ENCODE measurements at places on chromosomes 2 and 18. TPM values are rescaled to one million over a fixed set of nuclear protein-coding genes. Genes with fewer than 3 reads are reported as not detected.

CFAP210 gene
- total RNA-seq, result not detected

AQP12B gene
- total RNA-seq, result 0.18 TPM

PCARE gene
- 0.23 TPM for total RNA-seq

UGT1A5 gene
- not detected for total RNA-seq

AQP12A gene
- not detected for total RNA-seq

BOD1L2 gene
- total RNA-seq, result not detected

GRCh38 chr18:5180254-5180653 is 16.8 kb downstream of the AKAIN1 start:
- H3K4me1 ChIP-seq, result no peaks in the 10 kb centered on the region
- DNase-seq, result no peak
- H3K27me3 ChIP-seq, result no peaks in the 10 kb centered on the region
- no peaks in the 10 kb centered on the region for H3K36me3 ChIP-seq
- H3K4me3 ChIP-seq, result no peak overlapping the region
- no peak overlapping the region for H3K27ac ChIP-seq

DNA sequence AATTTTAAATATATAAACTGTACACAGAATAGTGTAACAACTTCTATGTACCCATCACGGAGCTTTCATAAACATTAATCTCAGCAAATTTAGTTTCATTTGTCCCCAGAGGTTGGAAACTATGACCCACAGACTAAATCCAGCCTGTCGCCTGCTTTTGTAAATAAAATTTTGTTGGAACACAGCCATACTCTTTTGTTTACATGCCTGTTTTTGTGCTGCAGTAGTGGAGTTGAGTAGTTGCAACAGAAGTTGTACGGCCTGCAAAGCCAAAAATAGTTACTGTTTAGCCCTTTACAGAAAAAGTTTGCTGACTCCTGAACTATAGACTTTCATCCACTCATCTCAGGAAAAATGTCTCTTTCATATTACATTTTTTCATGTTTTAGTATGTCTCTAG is 39.8 kb downstream of the RBM45 start:
- H3K36me3 ChIP-seq, result no peaks in the 10 kb centered on the region
- H3K27me3 ChIP-seq, result no peaks in the 10 kb centered on the region
- no peak overlapping the region for H3K4me3 ChIP-seq
- no peaks in the 10 kb centered on the region for H3K4me1 ChIP-seq

GRCh38 chr18:13159579-13159978 is 59.0 kb upstream of the LDLRAD4 start:
- H3K4me1 ChIP-seq, result no peaks in the 10 kb centered on the region
- H3K27ac ChIP-seq, result no peak overlapping the region

GRCh38 chr18:3442919-3443318 is 7.1 kb upstream of the TGIF1 start:
- no peak for DNase-seq
- no peak overlapping the region for H3K27ac ChIP-seq
- no peak overlapping the region for H3K4me3 ChIP-seq
- no peaks in the 10 kb centered on the region for H3K36me3 ChIP-seq
- H3K4me1 ChIP-seq, result peaks cover 4% of the 10 kb centered on the region

DNA sequence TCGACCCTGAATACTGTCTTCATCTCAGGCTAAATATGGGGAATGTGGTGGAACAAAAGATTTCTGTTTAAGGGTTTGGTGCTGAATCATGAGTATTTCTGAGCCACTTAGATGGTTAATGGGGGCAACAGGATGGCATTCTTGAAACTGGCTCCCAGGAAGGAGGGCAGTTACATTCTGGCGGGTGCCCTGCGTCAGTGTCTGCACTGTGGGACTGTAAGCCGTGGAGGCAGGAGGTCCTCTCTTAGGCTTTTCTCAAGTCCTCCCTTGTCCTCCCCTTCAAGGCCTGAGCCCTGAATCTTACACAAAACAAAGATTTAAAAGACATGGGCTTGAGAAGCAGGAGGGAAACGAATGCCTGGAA is 45.7 kb downstream of the PSD4 start:
- no peak overlapping the region for H3K4me3 ChIP-seq
- no peak for DNase-seq
- peaks cover 3% of the 10 kb centered on the region for H3K4me1 ChIP-seq
- no peak overlapping the region for H3K27ac ChIP-seq
- H3K27me3 ChIP-seq, result no peaks in the 10 kb centered on the region
- H3K36me3 ChIP-seq, result no peaks in the 10 kb centered on the region

GRCh38 chr18:40032076-40032475 is 1923.0 kb upstream of the PIK3C3 start:
- H3K4me3 ChIP-seq, result no peak overlapping the region
- H3K27me3 ChIP-seq, result no peaks in the 10 kb centered on the region
- H3K27ac ChIP-seq, result no peak overlapping the region
- no peaks in the 10 kb centered on the region for H3K36me3 ChIP-seq

- H3K27me3 ChIP-seq, result no peaks in the 10 kb centered on the region
- no peak overlapping the region for H3K4me3 ChIP-seq
- no peaks in the 10 kb centered on the region for H3K36me3 ChIP-seq
- DNase-seq, result no peak
- H3K27ac ChIP-seq, result no peak overlapping the region
These were observed 273.3 kb upstream of the TCF4 start for GRCh38 chr18:55861266-55861665.

GRCh38 chr18:61833387-61833786 is 59.4 kb downstream of the RNF152 start:
- peaks cover 3% of the 10 kb centered on the region for H3K4me1 ChIP-seq
- no peak overlapping the region for H3K4me3 ChIP-seq
- H3K27ac ChIP-seq, result no peak overlapping the region
- H3K27me3 ChIP-seq, result no peaks in the 10 kb centered on the region

- DNase-seq, result no peak
- H3K27me3 ChIP-seq, result no peaks in the 10 kb centered on the region
- H3K27ac ChIP-seq, result no peak overlapping the region
- H3K4me1 ChIP-seq, result no peaks in the 10 kb centered on the region
- no peaks in the 10 kb centered on the region for H3K36me3 ChIP-seq
- H3K4me3 ChIP-seq, result no peak overlapping the region
These were observed 496.4 kb downstream of the TXNL1 start for GRCh38 chr18:56142001-56142400.

- H3K4me1 ChIP-seq, result no peaks in the 10 kb centered on the region
- no peak overlapping the region for H3K4me3 ChIP-seq
- no peak for DNase-seq
- H3K36me3 ChIP-seq, result no peaks in the 10 kb centered on the region
- no peaks in the 10 kb centered on the region for H3K27me3 ChIP-seq
- no peak overlapping the region for H3K27ac ChIP-seq
These were observed 416.7 kb upstream of the CRIM1 start for GRCh38 chr2:35938838-35939237.

Data from ovary (tissue), 10 donors.